ENCODE measurements at places on chromosomes 4 and X.

DNA sequence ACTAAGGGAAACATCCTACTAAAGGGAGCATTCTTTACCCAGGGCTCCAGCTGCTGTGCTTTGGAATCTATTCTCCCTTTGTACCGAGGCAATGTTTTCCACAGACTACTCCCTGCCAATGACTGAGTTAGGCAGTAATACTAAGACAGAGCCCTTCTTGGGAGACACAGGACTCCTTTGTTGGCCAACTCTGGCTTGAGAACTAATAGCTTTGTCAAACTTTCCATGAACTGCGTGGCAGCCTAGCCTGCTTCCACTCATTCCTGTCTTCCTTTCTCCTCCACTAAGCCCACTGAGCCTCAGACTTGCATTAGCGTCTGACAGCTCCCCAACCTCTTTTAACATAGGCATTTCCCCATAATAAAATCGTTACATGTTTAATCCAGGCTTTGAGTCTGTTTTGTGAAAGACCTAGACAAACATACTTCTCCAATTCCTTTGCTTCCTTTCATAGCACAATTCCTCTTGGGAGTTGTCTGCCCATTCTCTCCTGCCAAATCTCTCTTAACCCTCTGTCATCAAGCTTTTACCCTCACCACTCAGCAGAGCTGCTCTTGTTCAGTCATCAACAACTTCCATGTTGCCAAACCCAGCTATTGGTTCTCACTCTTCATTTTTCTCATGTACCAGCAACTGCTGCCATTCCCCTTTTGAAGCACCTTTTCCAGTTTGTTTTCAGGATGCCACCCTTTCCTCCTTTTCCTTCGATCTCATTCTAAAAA is 300.3 kb upstream of the IGFBP7 start:
- DNase-seq = no peak

DNA sequence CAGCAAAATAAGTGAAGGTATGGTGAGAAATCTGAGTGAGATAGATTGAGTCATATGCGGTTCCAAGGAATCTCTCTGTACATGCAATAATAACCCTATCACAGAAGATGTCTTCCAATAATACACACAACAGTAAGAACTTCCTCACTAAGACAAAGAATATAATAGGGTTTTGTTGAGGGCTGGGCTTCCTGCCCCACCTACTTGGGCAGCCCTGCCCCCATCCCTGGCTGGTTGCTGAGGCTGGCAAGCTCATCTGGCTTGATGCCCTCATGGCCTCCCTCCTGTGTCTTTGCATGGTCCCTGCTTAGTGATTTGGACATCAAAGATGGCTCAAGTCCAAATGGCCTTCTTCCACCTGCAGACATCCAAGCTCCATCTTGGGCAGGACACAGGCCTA is 2.7 kb downstream of the GEMIN8 start:
- no peak for DNase-seq

DNA sequence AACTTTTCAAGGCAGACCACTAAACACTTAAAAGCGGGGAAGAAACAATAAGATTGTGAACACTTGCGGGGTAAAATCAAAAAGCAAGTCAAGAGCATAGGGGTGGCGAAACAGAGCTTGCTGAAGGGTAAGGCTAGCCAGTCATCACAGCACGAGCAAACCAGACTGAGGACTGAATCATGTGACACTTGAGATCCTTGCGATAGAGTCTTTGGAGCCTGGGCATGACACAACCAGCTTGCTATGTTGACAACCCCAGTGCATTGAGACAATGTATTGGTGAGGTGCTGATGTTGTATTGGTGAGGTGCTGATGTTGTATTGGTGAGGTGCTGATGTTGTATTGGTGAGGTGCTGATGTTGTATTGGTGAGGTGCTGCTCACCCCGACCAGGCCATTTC is 72.3 kb downstream of the SLIT2 start:
- no peak for DNase-seq

- no peak for DNase-seq
Observed at GRCh38 chr4:179855469-179855868, 2387.7 kb upstream of the TENM3 start.

DNA sequence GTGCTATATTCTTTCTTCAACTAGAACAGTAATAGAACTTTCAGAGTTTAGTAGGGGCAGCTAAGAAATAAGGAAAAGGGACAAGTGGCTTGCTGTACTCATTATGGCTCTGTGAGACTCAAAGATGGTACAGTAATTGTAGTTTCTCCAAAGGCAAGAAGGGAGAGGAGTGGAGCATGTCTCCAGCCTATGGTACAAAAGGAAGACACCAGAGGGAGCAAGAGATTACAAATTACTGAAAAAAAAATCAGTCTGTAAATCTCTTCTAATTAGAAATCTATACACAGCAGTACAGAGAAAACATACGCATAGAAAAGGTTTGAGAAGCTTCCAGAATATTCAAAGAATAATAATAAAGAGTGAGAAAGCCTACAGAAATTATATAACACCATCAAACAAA is 61.4 kb downstream of the KLHL4 start:
- DNase-seq = no peak

DNA sequence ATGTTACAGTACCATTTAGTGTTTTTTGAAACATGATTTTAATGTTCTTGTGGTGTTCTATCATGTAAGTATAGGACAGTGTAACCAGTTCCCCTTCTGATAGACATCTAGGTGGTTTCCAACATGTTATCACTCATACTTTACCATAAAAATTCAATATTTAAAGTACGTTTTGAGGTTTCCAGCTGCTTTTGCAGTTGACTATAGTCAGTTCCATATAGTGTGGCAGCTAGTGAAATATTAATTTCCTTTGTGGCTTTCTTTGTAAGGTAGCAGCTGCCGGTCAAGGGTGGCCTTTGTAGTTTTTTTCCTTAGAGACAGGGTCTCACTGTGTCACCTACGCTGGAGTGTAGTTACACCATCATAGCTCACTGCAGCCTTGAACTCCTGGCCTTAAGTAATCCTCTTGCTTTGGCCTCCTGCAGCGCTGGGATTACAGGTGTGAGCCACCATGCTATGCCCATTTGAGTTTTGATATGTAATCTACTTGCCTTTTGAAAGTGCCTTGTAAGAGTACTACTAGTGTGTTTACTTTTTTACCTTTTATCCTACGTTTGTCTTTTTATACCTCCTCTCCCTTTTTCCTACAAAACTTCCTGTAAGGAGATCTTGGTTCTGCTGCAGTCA is 63.0 kb downstream of the ARHGAP10 start:
- no peak for DNase-seq

DNA sequence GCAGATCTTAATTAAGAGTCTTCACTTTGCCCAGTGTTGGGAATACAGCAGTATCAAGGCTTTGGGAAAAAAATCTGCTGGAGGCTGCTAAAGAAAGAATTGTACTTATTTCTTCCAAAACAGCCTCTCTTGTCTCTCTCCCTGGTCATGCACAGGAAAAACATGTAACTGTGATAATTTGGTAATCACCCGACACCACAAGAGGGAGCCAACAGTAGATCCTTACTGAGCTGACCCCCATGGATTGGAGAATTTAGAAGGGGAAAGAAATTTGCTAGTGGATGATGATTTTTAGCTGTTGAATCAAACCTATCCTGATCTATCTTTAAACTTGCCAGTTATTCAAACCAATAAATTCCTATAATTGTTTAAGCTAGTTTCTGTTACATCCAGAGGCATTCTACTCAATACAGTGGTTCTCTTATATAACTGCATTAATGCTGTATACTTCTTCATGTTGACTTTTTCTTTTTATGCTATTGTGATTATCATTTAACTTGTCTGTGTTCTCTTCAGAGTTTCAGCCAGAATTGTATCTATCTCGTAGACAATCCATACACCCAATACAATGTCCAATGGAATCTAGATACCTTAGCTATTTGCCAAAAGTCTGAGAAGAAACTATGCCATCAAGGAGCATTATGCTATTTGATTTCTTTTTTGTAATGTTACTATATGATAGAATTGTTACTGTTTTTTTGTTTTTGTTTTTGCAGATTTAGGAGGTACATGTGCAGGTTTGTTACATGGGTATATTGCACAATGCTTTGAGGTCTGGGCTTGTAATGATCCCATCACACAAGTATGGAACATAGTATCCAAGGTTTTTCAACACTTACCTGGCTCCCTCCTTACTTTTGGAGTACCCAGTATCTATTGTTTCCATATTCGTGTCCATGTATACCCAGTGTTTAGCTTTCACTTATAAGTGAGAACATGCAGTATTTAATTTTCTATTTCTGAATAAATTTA is 31.3 kb upstream of the ARHGEF38 start:
- no peak for DNase-seq

DNA sequence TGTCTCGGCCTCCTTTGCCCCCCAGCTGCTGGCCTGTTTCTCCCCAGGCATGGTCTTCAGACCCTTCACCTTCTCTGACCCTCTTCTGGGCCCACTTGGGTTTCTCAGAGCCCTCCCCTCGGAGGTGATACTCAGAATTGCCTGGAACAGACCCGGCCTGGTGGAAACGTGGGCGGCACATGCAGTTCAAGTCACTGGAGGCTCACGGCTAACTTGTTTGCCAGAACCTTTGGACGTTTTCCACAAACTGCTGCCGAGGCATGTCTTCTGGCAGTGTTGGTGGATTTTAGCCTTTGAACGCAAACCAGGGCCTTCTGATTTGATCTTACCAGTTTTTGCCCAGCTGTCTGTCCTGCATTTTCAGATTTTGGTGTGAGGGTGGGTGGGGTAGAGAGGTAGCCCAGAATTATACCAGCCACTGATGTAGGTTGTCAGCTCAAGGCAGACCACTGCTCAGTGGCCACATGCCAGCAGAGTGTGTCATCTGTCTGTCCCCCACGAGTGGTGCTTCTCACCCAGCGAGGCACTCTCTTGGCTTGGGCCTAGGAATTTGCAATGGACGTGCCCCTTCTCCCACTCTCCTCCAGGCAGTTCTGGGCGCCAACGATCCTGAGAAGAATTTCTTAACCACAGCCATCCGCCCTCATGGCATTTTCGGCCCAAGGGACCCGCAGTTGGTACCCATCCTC is 32.5 kb upstream of the ZNF185 start:
- no peak for DNase-seq

DNA sequence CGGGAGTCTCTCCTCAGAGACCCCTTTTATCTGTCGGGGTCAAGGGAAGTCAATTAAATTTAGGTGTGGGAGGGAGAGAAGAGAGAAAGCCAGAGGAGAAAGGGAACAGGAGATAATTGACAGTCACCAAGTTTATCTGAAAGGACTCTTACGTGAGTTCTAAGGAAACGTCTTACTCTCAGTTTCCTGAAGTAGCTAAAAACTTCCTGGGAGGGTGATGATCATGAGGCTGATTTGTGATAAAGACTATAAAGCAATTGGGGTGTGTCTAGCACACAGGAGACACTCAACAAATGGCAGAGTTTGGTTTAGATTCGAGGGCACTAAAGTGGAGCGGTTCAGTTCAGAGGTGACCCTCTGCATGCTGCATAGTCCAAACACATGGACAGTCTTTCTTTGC is 254.1 kb downstream of the FBXW7 start:
- DNase-seq = no peak

GRCh38 chrX:130247996-130248395 is 20.7 kb downstream of the ZNF280C start:
- DNase-seq = no peak

GRCh38 chrX:99572711-99573110 is 837.4 kb downstream of the PCDH19 start:
- DNase-seq = no peak

DNA sequence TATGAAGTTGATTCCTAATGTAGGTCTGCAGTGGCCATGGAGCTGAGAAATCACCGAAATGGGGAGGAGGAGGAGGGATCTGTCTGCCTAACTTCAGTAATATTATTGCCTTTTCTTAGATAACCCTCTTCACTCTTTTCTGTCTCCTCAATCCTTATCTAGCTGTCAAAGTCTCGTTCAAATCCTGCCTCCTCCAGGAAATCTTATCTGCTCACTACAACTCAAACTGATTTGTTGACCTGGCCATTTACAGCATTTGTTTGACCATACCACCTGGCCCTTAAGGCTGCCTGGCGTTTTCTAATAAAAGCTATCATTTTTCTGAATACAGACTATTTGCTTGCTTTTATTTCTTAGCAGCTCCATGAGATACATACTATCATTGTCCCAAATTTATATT is 33.8 kb downstream of the GALNT7 start:
- no peak for DNase-seq

- DNase-seq = no peak
Observed at GRCh38 chrX:25043192-25043591, 27.4 kb upstream of the ARX start.

DNA sequence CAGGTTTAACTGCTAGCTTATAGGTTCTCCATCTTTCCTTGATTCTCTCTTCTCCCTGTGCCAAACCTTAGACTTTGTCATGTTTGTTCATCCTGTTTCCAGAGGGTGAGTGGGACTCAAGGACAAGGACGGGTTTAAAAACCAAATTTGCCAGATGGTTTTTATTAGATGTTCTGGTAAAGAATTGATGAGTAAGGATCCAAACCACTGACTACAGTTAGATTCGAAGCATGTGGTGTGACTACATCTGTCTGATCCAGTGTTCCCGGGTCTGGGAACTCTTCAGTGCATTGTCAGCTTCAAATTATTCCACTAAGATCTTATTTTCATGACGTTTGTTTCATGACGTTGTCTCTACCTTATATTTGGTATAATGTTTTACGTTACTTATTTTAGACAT is 37.5 kb downstream of the MTMR1 start:
- DNase-seq = no peak

GRCh38 chrX:19544693-19545305 is 29.5 kb upstream of the MAP3K15 start:
- DNase-seq = no peak

DNA sequence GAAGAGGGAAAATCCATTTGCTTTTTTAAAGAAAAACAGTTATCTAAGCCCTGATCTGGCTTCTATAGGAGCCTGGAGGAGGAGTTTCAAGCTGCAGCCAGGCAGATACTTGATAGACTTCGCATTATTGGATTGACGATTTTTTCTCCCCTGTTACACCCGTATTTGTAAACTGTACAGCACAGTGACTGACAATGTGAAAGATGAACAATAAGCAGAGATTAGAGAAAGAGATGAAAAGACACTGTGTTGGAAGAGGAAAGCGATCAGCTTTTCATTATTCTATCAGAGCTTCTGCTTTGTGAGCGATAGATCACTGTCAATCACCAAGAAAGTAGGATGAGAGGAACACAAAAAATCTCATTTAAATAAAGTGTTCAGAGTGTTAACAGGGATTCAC is 639.2 kb downstream of the TLL1 start:
- no peak for DNase-seq

GRCh38 chr4:91345632-91346031 is 958.1 kb upstream of the GRID2 start:
- DNase-seq = no peak

DNA sequence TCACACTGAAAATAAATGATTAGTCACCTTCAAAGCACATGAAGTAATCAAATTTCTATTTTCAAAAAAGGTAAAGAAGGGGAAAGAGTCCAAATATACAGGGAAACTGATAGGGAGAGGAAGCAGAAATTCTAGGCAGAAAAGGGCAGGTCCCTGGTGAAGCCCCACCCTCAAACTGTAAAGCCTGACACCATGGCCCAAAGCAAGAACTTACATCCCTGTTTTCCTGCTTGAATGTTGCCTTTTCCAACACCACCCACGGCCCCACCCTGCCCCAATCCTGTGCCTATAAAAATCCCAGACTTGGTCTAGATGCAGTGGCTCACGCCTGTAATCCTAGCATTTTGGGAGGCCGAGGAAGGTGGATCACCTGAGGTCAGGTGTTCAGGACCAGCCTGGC is 361.8 kb downstream of the PPP3CA start:
- no peak for DNase-seq

GRCh38 chrX:16671005-16671404 is 21.0 kb downstream of the S100G start:
- no peak for DNase-seq

GRCh38 chr4:67575232-67576058 is 16.9 kb downstream of the STAP1 start:
- DNase-seq = no peak
